Endothelial cell of umbilical vein (primary cell): ENCODE measurements at places on chromosomes 6 and 20. TPM values are rescaled to one million over a fixed set of nuclear protein-coding genes. Genes with fewer than 3 reads are reported as not detected.

Gene TAAR2
- total RNA-seq: not detected in 2 replicates

Gene MAP3K5
- 5.0 and 7.0 TPM in 2 replicates for total RNA-seq

- H3K27ac ChIP-seq: no peak overlapping the region
- H3K4me1 ChIP-seq: no peaks in the 10 kb centered on the region
- peaks cover 7% of the 10 kb centered on the region for H3K27me3 ChIP-seq
- no peaks in the 10 kb centered on the region for H3K36me3 ChIP-seq
- peak; percentile 80 for DNase-seq
- no peak overlapping the region for H3K4me3 ChIP-seq
These were observed 48.0 kb downstream of the MUC22 start for GRCh38 chr6:31058128-31058894.

DNA sequence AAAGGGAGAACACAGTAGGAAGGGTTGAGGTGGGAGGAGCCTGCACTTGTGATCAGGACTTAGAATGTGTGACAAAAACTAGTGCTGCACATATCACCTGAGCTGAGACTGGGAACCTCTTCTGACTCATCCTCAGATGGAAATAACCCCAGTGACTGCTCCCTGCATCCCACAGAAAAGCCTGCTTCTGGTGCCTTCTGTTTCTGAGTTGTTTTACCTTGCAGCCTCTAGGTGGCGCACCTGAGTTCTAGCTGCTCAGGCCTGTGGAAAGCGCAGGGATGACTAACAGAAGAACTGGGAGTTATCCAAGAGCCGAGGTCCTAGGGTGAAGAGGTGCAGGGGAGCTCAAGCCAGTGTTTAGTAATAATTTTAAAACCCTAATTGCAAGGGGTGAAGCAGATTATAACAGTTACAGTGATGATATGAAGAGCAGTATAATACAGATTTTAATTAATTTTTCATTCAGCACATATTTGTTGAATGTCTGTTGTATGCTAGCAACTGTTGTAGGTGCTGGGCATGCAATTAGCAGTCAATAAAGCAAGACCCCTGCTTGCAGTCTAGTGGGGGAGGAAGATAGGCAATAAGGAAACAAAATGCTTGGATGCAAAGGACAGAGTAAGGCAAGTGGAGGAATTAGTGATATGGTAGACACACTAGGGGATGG is 302.5 kb downstream of the DHX35 start:
- H3K27me3 ChIP-seq: no peaks in the 10 kb centered on the region
- H3K36me3 ChIP-seq: no peaks in the 10 kb centered on the region
- H3K4me3 ChIP-seq: no peak overlapping the region
- peaks cover 4% of the 10 kb centered on the region for H3K4me1 ChIP-seq

GRCh38 chr20:47265984-47266383 is 90.5 kb downstream of the ZMYND8 start:
- H3K36me3 ChIP-seq: peaks cover 19% of the 10 kb centered on the region
- DNase-seq: no peak
- H3K27me3 ChIP-seq: no peaks in the 10 kb centered on the region
- H3K4me1 ChIP-seq: no peaks in the 10 kb centered on the region
- H3K4me3 ChIP-seq: no peak overlapping the region

DNA sequence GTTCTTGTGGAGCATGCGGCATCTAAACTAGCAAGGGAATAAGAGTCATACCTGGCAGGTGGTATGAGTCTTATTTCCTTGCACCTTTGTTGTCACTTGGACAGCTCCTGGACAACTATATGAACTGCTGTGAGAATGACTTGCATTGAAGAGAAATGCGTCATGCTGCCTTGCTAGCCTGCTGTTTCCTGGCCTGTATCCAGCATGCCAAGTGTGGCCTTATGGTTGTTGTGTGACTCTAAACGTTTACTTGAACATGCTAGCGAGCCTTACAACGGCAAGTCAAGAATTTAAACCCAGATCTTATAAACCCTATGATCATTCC is 90.4 kb downstream of the CEP162 start:
- no peak overlapping the region for H3K4me3 ChIP-seq
- DNase-seq: no peak
- H3K36me3 ChIP-seq: no peaks in the 10 kb centered on the region
- no peak overlapping the region for H3K27ac ChIP-seq

- peaks cover 4% of the 10 kb centered on the region for H3K27me3 ChIP-seq
- no peak for DNase-seq
- H3K4me3 ChIP-seq: no peak overlapping the region
- no peaks in the 10 kb centered on the region for H3K36me3 ChIP-seq
These were observed 20.7 kb upstream of the SLC2A12 start for GRCh38 chr6:134073161-134073560.

DNA sequence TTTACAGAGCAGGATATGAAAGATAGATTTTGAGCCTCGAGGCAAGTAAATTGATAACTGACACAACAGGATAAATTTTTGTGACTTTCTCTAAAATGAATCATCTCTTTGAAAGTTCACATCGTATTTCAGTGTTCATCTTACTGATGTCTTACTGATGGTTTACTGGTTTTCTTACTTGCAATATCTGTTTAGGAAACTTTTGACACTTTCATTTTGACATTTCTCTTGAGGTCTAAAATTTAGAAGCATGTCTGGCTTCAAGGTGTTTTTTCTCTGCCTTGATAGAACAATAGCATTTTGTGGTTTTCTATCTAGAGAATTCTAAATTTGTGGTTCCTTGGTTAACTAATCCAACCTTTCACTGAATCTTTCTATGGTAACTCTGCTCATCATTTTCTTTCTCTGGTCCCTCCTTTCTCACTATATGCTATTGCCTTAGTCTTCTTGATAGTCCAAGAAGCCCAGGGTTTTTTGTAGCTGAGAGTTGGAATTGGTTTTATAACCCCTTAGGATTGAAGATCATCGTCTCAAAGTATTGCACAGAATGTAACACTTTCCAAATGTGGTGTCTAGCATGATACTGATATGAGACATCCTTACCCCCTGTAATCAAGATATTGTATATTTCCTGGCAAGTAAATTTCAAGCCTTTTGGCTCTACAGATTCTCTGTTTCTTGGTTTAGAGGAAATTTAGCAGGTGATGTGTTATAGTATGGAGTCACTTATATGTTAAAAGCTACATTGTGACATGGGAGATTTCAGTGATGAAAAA is 98.7 kb downstream of the RNF144B start:
- no peaks in the 10 kb centered on the region for H3K36me3 ChIP-seq
- no peak overlapping the region for H3K27ac ChIP-seq
- peaks cover 3% of the 10 kb centered on the region for H3K27me3 ChIP-seq

GRCh38 chr6:153301602-153302001 is 170.5 kb upstream of the RGS17 start:
- H3K4me3 ChIP-seq: no peak overlapping the region
- no peaks in the 10 kb centered on the region for H3K4me1 ChIP-seq
- H3K27me3 ChIP-seq: no peaks in the 10 kb centered on the region
- no peak for DNase-seq
- no peaks in the 10 kb centered on the region for H3K36me3 ChIP-seq
- no peak overlapping the region for H3K27ac ChIP-seq

GRCh38 chr6:5214570-5215052 is 46.1 kb downstream of the LYRM4 start:
- peak; percentile 46 for DNase-seq
- peaks cover 4% of the 10 kb centered on the region for H3K36me3 ChIP-seq
- H3K4me3 ChIP-seq: no peak overlapping the region
- H3K27me3 ChIP-seq: no peaks in the 10 kb centered on the region

DNA sequence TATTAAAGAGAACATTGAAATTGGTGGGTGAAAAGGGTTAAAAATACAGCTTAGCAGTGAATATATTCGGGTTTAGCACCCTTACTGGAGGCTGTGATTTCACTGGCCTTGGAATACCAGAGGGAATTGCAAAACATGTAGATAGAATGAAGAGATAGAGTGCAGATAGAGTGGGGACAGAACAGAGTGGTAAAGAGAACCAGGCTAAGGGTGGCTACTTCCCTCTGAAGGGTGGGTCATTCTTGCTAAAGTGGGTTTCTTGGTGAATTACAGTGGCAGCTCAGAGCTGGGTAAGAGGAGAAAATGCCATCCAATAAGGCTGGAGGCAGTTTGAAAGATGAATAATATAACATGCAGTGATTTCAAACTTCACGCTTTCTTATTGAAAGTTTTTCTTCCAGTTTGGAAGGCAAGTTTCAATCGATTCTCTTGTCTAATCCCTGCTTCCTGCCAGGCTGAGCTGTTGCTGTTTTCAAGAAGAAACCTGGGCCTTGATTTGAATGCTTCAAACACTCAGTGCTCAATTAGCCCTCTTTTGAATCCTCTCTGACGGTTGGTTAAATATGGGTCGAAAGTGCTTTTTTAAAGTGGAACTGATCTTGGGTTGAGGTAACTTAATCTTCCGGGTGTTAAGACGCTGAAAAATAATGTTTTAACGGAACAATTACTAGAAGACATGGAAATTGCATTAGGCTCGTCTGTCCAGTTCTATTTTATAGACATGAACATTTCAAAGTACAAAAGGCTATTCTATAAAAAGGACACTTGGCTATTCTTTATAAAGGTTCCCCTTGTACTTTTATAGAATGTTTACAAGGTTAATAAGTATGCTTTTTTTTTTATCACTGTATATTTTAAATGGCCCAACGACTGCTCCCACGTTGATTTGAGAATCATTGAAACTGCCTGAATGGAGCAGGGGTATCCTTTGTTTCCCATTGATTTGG is 203.3 kb downstream of the BCAS1 start:
- no peaks in the 10 kb centered on the region for H3K36me3 ChIP-seq
- no peak for DNase-seq
- H3K27me3 ChIP-seq: no peaks in the 10 kb centered on the region
- H3K4me3 ChIP-seq: no peak overlapping the region
- H3K4me1 ChIP-seq: peaks cover 14% of the 10 kb centered on the region

DNA sequence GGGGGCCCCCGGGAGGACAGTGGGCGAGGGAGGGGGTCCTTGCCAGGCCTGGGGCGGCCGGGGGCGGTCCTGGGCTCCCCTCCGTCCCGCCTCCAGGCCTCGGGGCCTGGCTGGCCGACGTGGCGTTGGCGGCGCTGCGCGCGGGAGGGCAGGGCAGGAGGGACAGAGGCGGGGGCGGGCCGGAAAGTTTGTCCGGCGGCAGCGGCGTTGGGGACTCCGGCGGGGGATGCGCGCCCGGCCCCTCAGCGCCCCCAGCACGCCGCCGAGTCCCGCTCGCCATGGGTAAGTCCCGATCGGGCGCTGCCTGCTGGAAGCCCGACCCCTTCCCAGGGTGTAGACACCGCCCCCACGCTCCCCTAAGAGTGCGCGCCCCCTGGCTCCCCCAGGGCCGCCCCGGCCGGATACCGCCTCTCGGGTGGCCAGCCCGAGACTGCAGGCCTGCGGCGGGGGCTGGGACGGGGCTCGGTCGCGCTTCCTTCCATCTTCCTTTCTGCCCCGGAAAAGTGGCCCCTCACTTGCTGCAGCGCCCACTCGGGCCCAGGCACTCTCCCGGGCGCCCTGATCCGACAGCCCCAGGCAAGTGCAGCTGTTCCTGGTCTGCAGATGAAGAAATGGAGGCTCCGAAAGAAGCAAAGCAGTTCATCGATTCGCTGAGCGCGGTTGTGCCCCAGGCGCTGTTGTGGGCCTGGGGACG is at the start of gene SLC2A10:
Gene SLC2A10, plus strand, starts transcription at position 191 of the 694 bp plus-strand sequence. Its CDS starts 88 bp downstream, at position 279.
- peak; percentile 49 for DNase-seq
